ENCODE measurements at places on chromosomes 5 and 9.

DNA sequence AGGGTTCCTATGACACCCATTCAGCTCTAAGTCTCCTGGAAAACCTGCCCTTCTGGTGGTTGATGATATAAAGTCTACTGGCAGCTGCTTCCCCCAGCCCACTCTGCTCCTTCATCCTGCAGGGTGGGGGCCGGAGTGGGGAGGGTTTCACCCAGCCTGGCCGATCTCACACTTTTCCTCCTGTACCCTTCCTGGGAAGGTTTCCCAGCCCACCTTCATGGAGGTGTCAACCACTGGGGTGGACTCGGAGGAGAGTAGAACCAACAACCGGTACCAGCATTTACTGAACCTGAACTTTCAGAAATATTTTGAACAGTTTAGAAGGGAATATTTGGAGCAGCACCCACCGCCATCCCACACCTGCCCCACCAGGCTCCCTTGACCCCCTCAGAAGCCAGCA lies 30.4 kb downstream of the ROR2 start:
- DNase-seq, result no peak

DNA sequence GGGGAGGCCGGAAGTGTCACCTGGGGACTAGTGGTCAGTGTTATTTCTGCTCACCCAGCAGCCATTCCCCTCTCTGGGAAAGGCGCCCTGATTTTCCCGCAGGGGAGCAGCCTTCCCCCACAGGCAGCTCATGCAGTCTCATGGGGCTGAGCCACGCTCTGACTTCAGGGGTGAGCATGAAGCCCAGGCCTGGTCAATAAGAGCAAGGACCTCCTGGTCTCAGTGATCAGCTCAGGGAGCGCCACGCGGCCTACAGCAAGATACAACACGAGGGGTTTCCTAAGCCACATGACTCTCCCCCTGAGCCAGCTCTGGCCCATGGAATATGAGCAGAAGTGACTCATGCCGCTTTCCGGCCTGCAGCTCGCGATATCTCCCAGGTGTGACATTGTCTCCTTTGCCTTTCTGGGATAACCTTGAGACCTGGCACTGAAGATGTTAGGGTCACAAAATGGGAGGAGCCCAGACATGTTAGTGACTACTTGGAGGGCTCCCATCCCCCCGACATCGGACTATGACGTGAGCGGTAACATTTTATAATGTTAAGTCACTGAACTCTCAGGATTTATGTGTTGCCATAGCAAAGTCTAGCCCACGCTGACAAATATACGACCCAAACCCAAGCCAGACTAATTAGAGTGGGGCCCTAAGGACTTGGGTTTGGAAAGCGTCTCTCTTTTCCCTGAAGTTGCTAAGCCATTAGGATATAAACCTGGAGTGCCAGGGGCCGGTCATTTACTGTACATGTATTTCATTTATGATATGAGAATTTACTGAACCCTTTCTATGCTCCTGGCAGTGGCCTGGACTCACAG lies 46.5 kb upstream of the GFPT2 start:
- DNase-seq, result no peak

- DNase-seq, result no peak
Measured at GRCh38 chr5:65863747-65864146, 62.6 kb upstream of the ERBIN start.

- no peak for DNase-seq
Measured at GRCh38 chr5:119943148-119943547, 313.8 kb downstream of the FAM170A start.

GRCh38 chr5:91401175-91401574 lies 18.1 kb upstream of the ARRDC3 start:
- no peak for DNase-seq

GRCh38 chr5:150653145-150653761 lies 7.8 kb upstream of the MYOZ3 start:
- no peak for DNase-seq

DNA sequence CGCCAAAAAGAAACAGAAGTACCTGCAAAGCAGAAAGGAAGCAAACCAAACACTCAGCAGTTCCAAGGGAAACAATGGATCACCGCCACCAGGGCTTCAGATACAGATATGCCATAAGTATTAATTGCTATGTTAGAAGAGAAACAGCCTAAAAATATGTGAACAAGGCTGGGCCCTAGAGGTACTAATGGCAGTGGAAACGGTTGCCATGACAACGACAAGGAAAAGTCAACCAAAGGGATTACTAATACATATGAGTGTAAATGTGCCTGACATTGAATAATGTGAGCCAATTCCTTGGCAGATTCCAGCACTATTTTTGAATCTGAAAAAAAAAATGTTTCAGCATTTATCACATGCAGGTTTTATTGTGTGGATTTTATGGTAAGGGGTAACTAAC lies 75.0 kb downstream of the CAVIN4 start:
- DNase-seq, result no peak

GRCh38 chr9:69986970-69987369 lies 56.7 kb upstream of the MAMDC2 start:
- DNase-seq, result no peak

GRCh38 chr5:16690243-16690852 lies 73.6 kb upstream of the RETREG1 start:
- no peak for DNase-seq

All from activated T-cell treated with anti-CD3 and anti-CD28 coated beads for 48 hours (primary cell).